Activated T-helper 1 cell treated with anti-CD3 and anti-CD28 coated beads, Interleukin-2, amount 50 U/mL, for 16 hours (primary cell): ENCODE measurements at places on chromosomes 5 and 9.

GRCh38 chr9:93621922-93622321 lies 45.5 kb downstream of the PHF2 start:
- DNase-seq = no peak

GRCh38 chr9:89880161-89880560 lies 275.3 kb downstream of the GADD45G start:
- no peak for DNase-seq

DNA sequence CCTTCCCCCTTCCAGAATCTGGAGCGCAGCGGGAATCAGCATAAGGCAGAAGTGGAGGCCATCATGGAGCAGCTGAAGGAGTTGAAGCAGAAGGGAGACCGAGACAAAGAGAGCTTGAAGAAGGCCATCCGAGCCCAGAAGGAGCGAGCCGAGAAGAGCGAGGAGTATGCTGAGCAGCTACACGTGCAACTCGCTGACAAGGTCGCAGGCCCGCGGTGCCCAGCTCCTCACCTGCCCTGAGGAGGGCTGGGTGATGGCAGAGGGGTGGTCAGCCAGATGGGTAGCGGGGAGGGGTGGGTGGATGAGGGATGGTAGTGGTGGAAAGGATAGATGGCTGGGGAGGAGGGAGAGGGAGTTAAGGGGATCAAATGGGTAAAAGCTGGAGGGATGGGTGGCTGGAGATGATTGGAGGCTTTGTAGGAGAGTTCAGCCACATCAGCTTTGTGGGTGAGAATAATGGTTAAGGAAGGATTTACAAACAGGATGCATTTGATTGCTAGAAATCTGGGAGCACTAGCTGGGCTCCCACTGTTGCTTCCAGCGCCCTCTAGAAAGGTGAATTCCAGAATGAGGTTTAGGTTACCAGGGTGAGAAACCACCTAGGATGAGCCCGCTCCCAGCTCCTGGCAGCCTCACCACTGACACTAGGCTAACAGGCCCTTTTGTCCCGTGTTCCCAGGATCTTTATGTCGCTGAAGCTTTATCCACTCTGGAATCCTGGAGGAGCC lies 19.7 kb upstream of the GLE1 start:
- DNase-seq = no peak

- no peak for DNase-seq
These were observed 10.5 kb upstream of the GCNT1 start for GRCh38 chr9:76448501-76448900.

- no peak for DNase-seq
These were observed 151.7 kb upstream of the TAS2R1 start for GRCh38 chr5:9781890-9782289.

DNA sequence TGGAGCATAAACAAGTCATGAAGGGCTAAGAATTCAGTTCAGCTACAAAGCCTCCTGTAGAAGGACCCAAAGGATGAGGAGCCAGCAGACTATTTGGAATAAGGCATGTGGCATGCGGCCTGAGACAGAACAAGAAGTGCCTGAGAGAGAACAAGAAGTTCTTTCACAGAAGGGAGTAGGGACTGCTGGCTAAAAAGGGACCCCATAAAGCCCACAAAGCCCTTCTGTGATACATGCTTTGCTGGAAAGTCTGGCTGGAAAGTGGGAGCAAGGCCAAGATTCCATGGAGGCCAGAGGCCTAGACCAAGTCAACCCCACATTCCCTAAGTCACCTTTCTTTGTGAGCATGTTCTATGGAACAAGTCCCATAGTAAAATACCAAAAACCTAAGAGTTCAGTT lies 35.9 kb upstream of the UBAP2 start:
- no peak for DNase-seq

- DNase-seq = no peak
These were observed 49.9 kb downstream of the GDNF start for GRCh38 chr5:37789991-37790390.

GRCh38 chr9:110967196-110967595 lies 71.1 kb downstream of the LPAR1 start:
- no peak for DNase-seq

- DNase-seq = no peak
These were observed 1180.2 kb downstream of the CDH12 start for GRCh38 chr5:21672911-21673310.

DNA sequence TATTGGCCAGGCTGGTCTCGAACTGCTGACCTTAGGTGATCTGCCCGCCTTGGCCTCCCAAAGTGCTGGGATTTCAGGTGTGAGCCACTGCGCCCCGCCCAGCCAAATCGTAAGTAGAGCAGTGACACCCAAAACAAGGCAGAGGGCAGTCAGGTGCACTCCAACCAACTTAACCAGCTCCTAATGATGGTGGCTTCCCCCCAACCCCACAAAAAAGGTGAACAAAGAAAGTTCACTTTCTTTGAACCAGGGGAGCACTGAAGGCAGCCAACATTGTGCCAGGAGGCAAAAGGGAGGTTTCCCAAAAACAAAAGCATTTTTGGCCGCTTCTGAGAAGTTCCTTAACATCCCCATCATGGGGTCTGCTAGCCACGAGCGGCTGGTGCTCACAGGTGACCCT lies 9.6 kb downstream of the GMCL2 start:
- DNase-seq = no peak

GRCh38 chr5:179967489-179967888 lies 59.8 kb upstream of the TBC1D9B start:
- no peak for DNase-seq

- DNase-seq = no peak
These were observed 369 bp downstream of the OCLN start for GRCh38 chr5:69492923-69493395.

- no peak for DNase-seq
These were observed 78.4 kb downstream of the TMEM252 start for GRCh38 chr9:68462105-68462775.

- DNase-seq = no peak
These were observed 4.4 kb upstream of the TMEM268 start for GRCh38 chr9:114606597-114607207.

DNA sequence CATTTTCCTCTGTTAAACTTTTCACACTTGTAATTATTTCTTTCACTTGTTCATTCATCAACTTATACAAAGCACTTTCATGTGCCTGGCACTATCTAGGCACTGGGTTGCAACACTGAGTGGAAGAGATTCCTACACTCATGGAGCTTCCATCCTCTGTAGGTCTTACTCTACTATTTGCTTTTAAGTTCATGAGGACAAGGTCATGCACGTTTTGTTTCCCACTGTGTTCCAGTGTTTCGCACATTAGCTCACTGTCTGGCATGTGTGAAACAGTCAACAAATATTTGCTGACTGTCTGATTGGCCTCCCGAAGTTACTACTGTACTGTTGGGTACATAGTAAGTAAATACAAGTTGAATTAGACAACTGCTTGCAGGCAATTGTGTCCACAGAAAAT lies 87.9 kb upstream of the IFNK start:
- DNase-seq = no peak

DNA sequence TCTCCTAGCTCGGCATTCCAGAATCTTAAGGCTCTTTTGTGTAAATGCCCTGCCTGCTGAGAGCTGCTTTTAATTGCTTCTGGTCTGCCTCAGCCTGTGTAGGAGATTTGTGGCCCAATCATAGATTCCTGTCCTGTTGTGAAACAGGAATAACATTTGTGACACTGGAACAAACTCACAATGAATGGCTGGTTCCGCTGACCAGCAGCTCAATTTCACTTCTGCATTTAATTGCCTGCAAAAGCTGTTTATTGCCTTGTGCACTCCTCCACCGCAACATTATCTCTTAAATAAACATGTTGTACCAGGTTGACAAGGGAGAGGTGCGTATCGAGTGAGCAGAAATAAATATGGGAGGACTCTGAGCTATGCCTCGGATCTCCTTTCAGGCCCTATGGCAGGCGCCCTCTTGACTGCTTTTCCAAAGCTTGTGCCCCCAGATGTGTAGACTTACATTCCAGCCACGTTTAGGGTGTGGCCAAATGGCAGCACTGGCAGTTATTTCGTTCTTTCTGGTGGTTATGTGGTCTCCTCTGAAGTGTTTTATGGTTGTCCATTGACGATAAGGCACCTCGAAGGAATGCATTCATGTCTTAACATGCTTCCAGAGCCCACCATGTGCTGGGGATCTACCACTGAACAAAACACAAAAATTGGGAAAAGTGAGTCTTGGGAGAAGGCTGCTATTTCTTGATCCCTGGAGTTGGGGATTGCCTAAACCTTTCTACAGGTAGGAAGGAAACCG lies 58.1 kb downstream of the DMRT1 start:
- no peak for DNase-seq

- no peak for DNase-seq
These were observed 29.2 kb upstream of the NFIL3 start for GRCh38 chr9:91452844-91453243.

GRCh38 chr9:13688990-13689600 lies 409.6 kb upstream of the MPDZ start:
- no peak for DNase-seq

DNA sequence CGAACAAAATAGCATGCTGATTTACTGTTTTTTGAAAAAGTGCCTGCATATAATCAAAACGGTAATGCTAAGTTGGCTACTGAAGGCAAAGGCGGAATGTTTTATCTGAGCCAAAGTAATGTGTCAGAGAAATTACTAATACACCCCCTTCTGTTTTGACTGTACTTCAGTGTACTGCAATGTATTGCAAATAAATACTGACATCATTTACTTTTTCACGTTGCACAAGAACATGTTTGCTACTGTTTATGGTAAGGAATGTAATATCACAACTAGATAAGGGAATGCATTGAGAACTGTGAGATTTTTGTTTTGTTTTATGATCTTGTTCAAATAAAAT lies 813 bp upstream of the AGTPBP1 start:
- no peak for DNase-seq

DNA sequence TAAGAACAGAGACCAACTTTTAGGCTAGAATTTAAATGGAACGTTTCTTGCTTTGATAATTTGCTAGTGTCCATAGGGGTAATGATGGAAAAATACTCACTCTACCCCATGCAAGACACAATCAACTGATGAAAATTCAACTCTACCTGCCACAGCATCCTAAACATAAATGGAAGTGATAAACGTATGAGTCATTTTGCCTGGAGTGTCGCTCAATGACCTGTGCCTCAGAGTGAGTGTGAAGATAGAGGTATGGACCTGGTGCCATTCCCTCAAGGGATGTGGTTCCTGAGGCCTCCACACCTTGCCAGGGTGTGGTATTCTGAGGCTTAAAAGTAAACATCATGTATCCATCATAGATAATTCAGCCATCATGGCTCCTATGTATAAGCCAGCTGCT lies 14.0 kb downstream of the ARL14EPL start:
- DNase-seq = no peak

DNA sequence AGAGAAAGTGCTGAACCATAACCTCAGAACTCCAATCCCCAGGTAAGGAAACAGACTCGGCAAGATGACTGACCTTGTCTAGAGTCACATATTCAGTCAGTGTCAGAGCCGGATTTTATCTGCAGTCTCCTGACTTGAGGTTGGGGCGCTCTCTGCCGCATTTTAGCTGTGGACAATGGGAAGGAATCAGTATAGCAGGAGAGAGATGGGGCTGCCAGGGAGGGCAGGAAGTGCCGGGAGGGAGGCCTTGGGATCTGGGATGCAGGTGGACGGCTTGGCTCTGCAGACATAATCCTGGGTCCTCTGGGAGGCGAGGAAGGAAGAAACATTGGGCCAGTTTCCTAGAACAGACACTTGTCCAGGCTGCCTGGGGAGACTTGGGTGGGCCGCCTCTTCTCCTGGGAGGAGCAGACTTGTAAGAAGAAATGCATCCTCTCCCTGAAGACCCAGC lies 39.7 kb upstream of the COL15A1 start:
- DNase-seq = no peak

DNA sequence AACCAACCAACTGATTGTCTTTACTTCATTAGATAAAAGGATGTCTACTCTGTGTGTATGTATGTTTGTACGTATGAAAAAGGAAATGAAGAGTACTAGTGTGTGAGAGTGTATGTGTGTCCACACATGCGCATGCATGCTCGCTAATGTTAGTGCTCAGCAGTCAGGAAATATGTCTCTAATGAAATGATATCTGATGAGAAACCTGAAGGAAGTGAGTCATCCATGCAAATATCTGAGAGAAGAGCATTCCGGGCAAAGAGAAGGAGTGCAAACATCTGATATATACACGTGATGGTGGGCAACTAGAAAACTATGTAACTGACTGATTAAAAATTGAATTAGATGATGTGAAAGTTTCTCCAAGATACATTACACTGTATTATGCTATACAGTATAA lies 29.6 kb upstream of the UGCG start:
- no peak for DNase-seq

- no peak for DNase-seq
These were observed 53.4 kb downstream of the DUSP1 start for GRCh38 chr5:172717481-172718195.

- no peak for DNase-seq
These were observed 20.0 kb upstream of the SLC25A51 start for GRCh38 chr9:37923796-37924427.

GRCh38 chr5:154947778-154948177 lies 6.9 kb downstream of the MRPL22 start:
- DNase-seq = no peak

DNA sequence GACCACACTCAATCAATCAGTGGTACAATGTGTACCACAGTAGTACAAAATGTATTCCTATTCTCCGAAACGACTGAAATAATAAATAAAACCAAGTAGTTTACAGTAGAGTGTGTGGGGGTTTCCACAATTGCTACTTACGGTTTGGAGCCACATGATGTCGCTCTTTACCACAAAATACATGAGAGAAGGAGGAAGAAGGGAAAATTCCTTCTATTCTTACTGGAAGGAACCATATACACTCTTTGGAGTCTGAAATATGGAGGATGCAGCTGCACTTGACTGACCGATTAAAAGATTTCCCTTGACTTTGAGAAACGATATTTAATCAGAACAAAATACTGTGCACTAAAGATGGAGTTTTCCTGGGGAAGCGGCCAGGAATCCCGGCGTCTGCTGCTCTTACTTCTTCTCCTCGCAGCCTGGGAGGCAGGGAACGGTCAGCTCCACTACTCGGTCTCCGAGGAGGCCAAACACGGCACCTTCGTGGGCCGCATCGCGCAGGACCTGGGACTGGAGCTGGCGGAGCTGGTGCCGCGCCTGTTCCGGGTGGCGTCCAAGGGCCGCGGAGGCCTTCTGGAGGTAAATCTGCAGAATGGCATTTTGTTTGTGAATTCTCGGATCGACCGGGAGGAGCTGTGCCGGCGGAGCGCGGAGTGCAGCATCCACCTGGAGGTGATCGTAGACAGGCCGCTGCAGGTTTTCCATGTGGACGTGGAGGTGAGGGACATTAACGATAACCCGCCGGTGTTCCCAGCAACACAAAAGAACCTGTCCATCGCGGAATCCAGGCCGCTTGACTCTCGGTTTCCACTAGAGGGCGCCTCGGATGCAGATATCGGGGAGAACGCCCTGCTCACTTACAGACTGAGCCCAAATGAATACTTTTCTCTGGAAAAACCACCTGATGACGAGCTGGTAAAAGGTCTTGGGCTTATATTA lies at the start of gene PCDHA4:
Gene PCDHA4 (plus strand): TSS at position 235 of the 942 bp plus-strand sequence.
- no peak for DNase-seq
